ENCODE measurements at places on chromosomes 5 and 9. TPM values are rescaled to one million over a fixed set of nuclear protein-coding genes. Genes with fewer than 3 reads are reported as not detected.

Gene ADAMTS13
- 0.10 TPM for polyA plus RNA-seq

Gene MARCOL
- not detected for polyA plus RNA-seq

Gene NXNL2
- polyA plus RNA-seq: not detected

DNA sequence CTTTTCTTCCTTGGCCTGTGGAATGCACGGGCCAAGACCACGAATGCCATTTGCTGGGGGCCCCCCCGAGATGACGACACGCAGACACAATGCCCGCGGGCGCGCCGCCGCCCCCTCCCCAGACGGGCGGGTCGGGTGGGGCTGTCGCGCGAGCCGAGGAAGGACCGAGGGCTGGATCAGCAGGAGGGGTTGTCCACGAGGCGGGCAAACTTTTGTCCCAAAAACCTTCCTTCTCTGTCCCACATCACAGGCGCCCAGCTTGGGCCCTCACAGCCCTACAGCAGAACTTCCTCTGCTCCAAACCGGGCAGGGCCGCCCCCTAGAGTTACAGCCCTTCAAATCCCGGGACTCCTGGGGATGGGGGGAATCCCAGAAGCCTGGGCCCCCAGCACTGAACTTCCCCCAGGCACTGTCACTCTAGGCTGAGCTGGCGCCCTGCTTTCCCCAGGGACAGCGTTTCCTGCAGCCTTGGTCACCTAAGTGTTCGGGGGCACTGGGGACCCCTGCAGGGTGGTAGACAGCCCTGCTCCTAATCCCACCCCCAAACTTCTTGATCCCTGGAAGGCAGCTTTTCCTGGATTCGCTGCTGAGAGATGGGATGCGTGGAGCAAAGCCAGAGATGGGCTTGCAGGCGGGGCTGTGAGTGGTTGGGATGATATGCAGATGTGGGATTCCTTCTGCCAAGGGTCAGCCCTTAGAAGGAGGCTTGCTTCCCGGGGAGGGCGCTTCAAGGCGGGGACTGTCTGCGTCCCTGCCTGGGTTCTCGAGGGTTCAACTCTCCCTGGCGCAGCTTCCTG, 980 bp downstream of the COL5A1 start:
- DNase-seq: no peak
- no peaks in the 10 kb centered on the region for H3K36me3 ChIP-seq
- no peaks in the 10 kb centered on the region for H3K27me3 ChIP-seq
- no peak overlapping the region for H3K4me3 ChIP-seq

DNA sequence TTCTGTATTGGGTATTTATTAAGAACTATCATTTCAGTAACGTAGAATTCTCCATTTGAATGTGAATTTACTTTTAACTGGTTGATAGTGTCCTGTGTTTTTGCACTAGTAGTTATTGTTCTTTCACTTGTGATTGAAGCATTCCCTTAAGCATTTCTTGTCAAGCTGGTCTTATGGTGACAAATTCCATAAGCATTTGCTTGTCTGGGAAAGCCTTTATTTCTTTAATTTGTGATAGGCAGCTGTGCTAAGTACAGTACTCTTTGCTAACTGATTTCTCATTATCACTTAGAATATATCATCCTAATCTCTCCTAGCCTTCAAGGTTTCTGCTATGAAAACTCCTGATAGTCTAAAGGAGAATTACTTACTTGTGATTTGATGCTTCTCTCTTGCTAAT, 21.3 kb upstream of the SPATA31E1 start:
- no peak overlapping the region for H3K27ac ChIP-seq
- no peak overlapping the region for H3K4me3 ChIP-seq
- H3K27me3 ChIP-seq: no peaks in the 10 kb centered on the region
- DNase-seq: no peak
- no peaks in the 10 kb centered on the region for H3K36me3 ChIP-seq

DNA sequence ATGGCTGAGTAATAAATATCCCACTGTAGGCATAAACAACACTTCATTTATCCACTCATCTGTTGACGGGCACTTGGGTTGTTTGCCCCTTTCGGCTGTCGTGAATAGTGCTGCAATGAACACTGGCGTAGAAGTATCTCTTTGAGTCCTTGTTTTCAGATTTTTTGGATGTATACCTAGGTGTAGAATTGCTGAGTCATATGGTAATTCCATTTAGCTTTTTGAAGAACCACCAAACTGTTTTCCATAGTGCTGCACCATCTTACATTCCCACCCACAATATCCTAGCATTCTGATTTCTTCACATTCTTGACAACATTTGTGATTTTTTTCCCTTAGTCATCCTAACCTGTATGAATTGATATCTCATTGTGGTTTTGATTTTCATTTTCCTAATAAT, 109.0 kb downstream of the NXNL2 start:
- no peak for DNase-seq
- H3K36me3 ChIP-seq: no peaks in the 10 kb centered on the region
- H3K4me3 ChIP-seq: no peak overlapping the region

DNA sequence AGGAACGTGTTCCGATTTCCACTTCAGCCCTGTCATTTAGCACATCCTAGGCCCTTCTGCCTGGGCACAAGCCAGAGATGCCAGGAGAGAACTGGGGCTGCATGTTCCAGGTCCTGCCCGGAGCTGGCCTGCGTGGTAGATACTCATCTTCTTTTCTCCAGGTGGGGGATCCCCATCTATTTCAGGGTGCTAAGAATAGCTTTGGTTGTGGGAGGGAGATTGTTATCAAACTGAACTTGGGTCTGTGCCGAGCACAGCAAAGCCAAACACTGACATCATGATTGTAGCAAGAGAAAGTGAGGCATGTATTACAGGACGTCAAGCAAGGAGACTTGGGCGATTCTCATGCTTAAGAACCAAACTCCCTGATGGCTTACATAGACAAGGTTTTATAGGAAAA, 18.2 kb downstream of the C9orf153 start:
- H3K36me3 ChIP-seq: no peaks in the 10 kb centered on the region
- H3K27ac ChIP-seq: no peak overlapping the region

DNA sequence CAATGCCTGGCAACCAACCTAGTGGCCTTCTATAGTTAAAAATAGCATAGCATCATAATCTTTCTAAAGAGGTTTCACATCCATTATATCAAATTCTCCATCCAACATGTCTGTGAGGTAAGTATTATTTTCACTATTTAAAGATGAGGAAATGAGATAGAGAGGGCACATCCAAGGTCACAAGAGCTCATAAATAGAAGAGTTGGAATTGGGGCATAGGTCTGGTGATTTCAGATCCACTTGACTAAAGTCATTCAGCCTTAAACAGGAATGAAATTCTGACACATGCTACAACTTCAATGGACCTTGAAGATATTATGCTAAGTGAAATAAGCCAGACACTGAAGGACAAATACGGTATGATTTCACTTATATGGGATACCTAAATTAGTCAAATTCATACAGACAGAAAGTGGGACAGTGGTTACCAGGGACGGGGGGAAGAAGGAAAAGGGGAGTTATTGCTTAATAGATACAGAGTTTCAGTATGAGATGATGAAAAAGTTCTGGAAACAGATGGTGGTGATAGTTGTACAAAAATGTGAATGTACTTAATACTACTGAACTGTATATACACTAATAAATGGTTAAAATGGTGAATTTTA, 259.6 kb upstream of the NR4A3 start:
- H3K27me3 ChIP-seq: peaks cover 6% of the 10 kb centered on the region
- no peaks in the 10 kb centered on the region for H3K36me3 ChIP-seq
- no peak overlapping the region for H3K27ac ChIP-seq
- H3K4me1 ChIP-seq: no peaks in the 10 kb centered on the region
- no peak overlapping the region for H3K4me3 ChIP-seq

DNA sequence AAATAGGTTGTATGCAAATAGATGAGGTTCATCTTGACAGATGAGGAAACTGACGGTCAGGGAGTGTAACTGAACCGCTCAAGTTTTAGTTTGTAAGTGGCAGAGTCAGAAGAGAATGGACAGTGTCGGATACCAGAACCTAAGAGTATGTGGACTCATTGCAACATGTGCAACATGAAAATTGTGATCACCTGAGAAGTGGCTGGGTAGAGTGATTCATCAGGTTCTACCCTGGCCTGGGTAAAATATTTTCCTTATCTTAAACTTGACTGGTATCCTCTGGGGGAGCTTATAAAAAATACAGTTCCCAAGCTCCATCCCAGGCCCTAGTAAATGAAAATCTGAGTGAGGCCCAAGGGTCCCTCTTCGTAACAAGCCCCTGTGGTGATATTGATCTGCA, 35.2 kb upstream of the MIER3 start:
- no peaks in the 10 kb centered on the region for H3K36me3 ChIP-seq
- H3K27me3 ChIP-seq: peaks cover 2% of the 10 kb centered on the region
